ENCODE measurements at places on chromosomes 4 and X.
A peak's percentile ranks its signal among the peaks of the same experiment; 100 is the strongest.

GRCh38 chr4:113781439-113782040 lies 20.0 kb upstream of the CAMK2D start:
- no peak for DNase-seq

- no peak for DNase-seq
These were observed 92.0 kb upstream of the TLR2 start for GRCh38 chr4:153592064-153592463.

DNA sequence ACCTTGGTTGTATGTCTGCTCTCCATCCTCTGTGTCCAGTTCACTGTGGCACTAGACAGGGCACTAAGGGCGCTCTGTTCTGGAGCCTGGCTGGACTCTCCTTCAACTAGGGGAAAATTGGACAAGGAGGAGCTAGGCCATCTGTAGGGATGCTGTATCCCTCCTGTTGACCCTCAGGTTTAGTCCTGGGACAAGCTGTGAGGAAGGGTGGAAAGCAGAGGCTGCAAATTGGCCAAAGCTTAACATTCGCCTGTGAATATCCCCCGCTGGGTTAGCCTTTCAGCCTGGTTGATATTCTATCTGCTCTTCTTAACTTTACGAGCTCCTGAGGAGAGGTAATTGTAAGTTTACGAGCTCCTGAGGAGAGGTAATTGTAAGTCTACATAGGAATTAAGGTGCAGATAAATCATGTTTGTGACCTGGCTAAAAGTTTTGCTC lies 64.4 kb upstream of the ENPEP start:
- DNase-seq = no peak

- DNase-seq = no peak
These were observed 36.6 kb downstream of the TRMT44 start for GRCh38 chr4:8477095-8477635.

DNA sequence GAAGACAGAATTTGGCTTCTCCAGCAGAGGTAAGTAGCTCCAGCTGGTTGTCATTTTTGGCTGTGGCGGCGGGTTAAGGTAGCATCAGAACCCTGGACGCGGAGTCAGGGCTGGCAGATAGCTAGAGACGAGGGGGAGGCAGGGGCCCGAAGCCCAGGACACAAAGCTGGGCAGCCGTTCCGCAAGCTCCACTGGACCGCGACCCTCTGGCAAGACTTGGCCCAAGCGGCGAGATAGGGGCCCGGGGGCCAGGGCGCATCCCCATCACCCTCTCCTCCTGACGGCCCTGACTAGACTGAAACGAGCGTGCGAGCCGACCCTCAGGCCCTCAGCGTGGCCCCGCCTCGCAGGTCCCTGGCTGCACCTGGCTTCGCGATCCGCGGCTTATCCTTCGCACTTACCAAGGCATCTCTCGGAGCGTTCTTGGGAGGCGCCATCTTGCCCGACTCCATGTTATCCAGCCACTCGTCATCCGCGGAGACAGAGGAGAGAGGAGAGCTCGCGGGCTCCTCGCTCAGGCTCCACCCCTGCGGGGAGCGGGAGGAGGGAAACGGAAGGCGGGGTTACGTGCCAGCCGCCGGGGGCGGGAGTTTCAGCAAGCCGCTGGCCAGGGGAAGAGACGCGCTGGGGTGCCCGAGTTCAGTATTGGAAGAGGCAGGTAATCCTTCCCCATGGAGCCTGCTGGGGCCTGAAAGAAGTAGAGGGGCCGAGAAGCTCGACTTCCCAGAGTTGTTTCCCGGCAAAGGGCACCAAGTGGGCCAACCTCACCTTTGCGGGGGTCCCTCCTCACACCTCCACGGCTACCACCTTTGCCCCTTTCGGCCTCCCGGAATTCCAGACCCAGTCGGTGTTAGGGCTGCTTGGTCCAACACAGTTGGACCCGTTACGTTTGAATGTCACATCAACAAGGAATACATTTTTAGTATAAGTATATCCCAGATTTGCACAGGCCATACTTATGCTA lies at the start of gene TAF9B:
Gene TAF9B, minus strand, starts transcription at position 491 of the 964 bp plus-strand sequence. Its CDS starts 39 bp downstream, at position 452.
- DNase-seq = peak; percentile 21

- DNase-seq = no peak
These were observed 167.6 kb upstream of the ANK2 start for GRCh38 chr4:112881842-112882241.

- no peak for DNase-seq
These were observed 11.2 kb upstream of the PDGFRA start for GRCh38 chr4:54217642-54218495.

DNA sequence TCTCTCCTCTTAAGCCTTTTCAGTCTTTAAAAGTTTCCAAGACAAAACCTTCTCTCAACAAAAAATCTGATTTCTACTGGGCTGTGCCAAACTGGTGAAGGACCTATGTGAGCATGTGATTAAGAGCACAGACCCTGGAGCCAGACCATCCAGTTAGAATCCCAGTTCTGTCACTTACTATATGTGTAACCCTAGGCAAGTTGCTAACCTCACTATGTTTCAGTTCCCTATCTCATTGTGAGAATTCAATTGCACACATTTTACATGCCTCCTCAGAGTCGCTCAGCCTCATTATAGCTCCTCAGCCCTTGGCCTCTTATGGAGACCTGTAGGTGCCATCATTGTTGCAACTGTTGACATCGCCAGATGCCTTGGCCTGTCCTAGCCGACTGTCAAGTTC lies 54.1 kb upstream of the VEGFD start:
- DNase-seq = no peak

DNA sequence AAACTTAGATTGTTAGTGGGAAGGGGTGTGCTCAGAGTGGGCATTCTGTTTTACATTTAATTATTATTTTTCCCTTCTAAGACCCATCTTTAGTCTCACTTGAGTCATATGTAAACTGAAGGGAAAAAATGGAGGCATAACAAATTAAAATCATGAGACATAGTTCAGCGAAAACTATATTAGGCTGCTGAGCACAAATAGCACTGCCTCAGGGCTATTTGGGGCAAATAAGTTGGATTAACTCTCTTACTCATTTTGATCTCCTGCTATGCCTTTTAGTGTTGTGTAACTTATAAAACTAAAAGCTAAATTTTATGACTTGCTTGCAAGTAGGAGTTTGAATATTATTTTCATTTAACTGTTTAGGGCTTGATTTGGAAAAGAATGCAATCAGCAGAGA lies 1329.2 kb upstream of the PCDH7 start:
- DNase-seq = no peak

Measured in GM04503 (cell line).